Astrocyte (in vitro differentiated cells and primary cell): ENCODE measurements at places on chromosomes 3 and 15. TPM values are rescaled to one million over a fixed set of nuclear protein-coding genes. Genes with fewer than 3 reads are reported as not detected.

DNA sequence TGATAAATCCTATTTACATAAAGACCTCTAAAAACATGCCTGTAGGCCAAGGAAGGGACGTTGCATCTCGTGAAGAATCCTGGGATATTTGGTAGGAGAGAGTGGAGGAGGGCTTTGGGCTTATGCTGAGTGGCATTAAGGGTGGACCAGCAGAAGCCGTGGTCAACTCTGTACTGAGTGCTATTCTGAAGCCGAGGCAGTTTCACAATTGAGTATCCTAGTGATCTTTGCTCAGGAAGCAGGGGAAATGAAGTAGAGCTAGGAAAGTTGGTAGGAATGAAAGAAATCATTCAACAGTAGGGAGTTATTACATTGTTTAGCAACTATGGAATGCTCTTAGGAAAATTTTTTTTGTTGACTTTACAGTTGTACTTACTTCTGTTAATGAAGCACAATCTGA is 24.2 kb downstream of the MCTP2 start:
- H3K4me1 ChIP-seq: no peaks in the 10 kb centered on the region
- H3K4me3 ChIP-seq: no peak overlapping the region
- H3K27me3 ChIP-seq: no peaks in the 10 kb centered on the region
- H3K27ac ChIP-seq: no peak overlapping the region
- no peak for DNase-seq

DNA sequence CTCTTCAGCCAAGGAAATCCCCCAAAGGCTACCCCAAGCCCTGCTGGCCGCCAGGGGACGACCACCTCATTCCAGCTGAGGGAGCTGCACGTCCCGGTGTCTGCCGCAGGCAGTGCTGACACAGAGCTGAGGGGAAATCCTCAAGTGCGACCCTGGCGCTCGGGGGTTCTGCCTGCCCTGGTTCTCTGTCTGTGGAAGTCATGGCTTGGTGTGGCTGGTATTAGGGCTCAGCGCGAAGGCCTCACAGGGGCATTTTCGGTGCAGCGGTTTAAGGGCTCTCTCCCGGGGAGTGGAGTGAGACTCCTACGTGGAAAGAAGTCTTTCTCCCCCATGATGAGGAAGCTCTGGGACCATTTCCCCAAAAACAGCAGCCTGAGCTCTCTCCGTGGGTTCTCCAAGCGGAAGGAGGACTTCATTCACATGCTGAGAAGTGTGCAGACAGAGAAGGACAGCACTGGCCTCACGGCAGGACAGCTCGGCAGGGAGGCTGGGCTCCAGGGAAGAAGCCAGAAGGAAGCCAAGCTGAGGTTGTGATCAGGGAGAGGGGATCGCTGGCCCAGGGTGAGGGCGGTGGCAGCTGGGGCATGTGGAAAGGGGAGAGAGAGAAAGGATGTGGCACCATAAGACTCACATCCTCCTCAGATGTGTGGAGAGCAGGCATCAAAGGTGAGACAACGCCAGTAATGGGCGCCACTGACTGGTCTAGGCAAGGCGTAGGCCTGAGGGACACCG is 48.6 kb downstream of the KLF15 start:
- H3K4me1 ChIP-seq: peaks cover 8% of the 10 kb centered on the region
- no peaks in the 10 kb centered on the region for H3K27me3 ChIP-seq
- DNase-seq: no peak
- H3K36me3 ChIP-seq: no peaks in the 10 kb centered on the region
- H3K27ac ChIP-seq: no peak overlapping the region
- no peak overlapping the region for H3K4me3 ChIP-seq

DNA sequence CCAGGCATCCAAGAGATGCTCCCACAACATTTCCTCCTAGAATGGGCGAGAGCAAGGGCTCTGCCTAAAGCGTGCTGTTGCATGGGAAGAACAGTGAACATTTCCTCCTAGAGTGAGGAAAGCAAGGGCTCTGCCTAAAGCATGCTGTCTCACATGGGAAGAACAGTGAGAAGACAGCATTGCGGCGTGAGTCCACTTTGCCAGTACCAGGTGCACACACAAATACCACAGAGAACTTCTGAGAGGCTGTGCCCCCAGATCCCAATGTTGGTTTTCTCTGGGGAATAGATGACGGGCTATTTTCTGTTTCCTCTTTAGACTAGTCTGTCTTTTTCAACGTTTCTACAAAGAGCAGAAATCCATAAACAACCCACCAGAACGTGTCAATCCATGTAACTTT is 142.9 kb downstream of the LRRK1 start:
- no peak for DNase-seq
- H3K36me3 ChIP-seq: no peaks in the 10 kb centered on the region
- H3K4me3 ChIP-seq: no peak overlapping the region
- no peak overlapping the region for H3K27ac ChIP-seq

GRCh38 chr3:58556761-58557221 is 19.8 kb upstream of the ACOX2 start:
- H3K36me3 ChIP-seq: no peaks in the 10 kb centered on the region
- no peak overlapping the region for H3K27ac ChIP-seq
- peaks cover 3% of the 10 kb centered on the region for H3K4me1 ChIP-seq
- H3K27me3 ChIP-seq: no peaks in the 10 kb centered on the region

DNA sequence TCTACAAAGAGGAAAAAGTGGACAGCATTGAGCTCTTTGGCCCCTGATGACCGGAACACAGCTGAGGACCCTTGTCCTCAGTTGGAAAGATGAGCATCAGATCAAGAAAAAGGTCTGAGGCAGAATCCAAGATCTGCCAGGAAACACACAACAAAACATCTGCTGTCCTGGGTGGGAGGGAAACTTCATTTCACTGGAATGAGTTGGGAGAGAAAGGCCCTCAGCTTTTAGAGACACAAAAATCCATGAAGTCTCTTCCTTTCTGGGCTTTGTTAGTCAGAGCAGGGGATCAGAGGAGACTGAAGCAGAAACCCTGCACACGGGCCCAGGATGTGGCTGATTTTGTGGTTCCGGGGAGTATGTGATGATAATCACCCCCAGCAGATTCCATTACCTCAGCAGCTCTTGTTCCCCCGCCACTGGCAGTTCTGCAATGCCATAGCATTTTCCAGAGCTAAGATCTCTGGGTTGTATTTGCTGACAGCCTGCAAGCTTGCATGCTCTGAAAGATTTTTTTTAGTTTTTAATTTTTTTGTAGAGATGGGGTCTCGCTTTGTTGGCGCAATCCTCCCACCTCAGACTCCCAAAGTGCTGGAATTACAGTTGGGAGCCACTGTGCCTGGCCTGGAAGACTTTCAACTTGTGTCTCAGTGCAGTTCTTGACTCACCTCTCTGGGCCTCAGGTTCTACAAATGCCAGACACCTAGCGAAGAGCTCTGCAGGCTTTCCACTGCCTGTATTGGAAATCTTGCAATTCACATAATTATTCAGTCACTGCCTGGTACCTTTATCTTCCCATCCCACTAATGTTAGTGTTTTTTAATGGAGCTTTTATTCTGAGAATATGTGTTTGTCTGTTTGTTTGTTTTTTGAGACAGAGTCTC is 5.8 kb upstream of the TATDN2 start:
- DNase-seq: peak; percentile 80
- H3K4me1 ChIP-seq: peaks cover 9% of the 10 kb centered on the region
- H3K27me3 ChIP-seq: no peaks in the 10 kb centered on the region
- no peak overlapping the region for H3K4me3 ChIP-seq
- peak overlapping the region; percentile 45 for H3K27ac ChIP-seq
- H3K36me3 ChIP-seq: no peaks in the 10 kb centered on the region

GRCh38 chr3:136120373-136121348 is 75.5 kb downstream of the MSL2 start:
- no peaks in the 10 kb centered on the region for H3K36me3 ChIP-seq
- H3K4me1 ChIP-seq: no peaks in the 10 kb centered on the region
- H3K4me3 ChIP-seq: no peak overlapping the region
- H3K27me3 ChIP-seq: no peaks in the 10 kb centered on the region
- no peak overlapping the region for H3K27ac ChIP-seq

Gene ZNF710
- 26.9 and 27.2 TPM in 2 replicates for total RNA-seq

DNA sequence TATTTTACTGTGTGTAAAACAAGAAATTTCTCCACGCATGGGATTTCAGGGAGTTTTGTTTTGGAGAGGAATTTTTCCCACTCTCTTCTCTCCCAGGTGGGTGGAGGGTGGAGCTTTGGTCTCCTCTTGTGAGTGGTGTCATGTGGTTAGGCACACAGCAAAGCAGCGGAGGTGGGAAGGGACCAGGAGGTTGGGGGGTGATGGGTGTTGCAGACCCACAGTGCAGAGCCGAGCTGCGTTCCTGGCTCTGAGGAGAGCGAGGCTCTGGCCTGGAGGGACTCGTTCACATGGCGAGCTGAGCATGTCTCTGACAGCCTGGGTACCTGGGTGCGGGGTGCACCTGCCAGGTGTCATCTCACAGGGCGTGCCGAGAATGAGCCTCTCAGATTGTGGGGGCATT is 87.8 kb downstream of the RYR3 start:
- no peak overlapping the region for H3K4me3 ChIP-seq
- no peaks in the 10 kb centered on the region for H3K36me3 ChIP-seq
- H3K27me3 ChIP-seq: no peaks in the 10 kb centered on the region
- no peak overlapping the region for H3K27ac ChIP-seq
- H3K4me1 ChIP-seq: no peaks in the 10 kb centered on the region

Gene FAM81A
- 0.73 and 0.94 TPM in 2 replicates for total RNA-seq

DNA sequence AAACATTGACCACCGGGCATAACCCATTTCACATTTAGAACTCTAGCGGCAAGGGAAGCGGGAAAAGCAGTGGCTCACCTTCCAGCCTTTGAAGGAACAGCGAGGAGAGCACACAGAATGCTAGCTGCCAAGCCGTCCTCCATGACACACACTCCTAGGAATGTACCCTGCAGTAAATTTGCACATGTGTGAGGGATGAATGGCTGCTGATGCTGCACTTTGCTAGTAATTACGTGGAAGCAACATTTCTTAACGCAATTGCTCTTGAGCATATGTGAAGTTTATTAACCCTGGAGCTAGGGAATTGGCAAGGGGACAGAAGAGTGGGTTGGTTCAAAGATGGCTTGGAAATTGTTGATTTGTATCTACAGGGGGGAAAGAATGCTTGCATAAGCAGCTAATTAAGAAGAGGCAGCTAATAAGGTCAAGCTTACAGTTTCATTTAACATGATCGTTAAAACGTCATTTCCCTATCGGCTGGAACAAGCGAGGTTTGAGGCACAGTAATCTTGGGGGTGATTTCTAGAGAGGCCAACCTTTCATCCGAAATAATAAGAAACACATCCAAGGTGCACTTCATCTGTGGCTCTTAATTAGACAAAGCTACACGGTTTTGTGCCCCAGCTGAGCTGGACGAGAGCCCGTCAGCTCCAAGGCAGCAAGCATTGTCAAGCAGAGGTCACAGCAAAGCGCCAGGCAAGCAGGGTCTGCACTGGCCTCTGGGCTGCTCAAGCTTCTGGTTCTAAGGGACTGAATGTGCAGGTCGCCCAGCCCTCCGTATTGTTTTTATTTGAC is 123.4 kb downstream of the CHSY1 start:
- peak overlapping the region; percentile 98 for H3K27ac ChIP-seq
- no peaks in the 10 kb centered on the region for H3K36me3 ChIP-seq
- H3K27me3 ChIP-seq: no peaks in the 10 kb centered on the region
- peak; percentile 98 for DNase-seq
- peak overlapping the region; percentile 20 for H3K4me3 ChIP-seq

- peak; percentile 39 for DNase-seq
- no peaks in the 10 kb centered on the region for H3K27me3 ChIP-seq
- no peaks in the 10 kb centered on the region for H3K4me1 ChIP-seq
These were observed 97.5 kb downstream of the CFAP20DC start for GRCh38 chr3:58952128-58952917.

- peaks cover 23% of the 10 kb centered on the region for H3K36me3 ChIP-seq
- H3K4me1 ChIP-seq: peaks cover 19% of the 10 kb centered on the region
- H3K27ac ChIP-seq: peak overlapping the region; percentile 94
- H3K27me3 ChIP-seq: no peaks in the 10 kb centered on the region
These were observed 3.5 kb downstream of the PFN2 start for GRCh38 chr3:149967086-149967685.

DNA sequence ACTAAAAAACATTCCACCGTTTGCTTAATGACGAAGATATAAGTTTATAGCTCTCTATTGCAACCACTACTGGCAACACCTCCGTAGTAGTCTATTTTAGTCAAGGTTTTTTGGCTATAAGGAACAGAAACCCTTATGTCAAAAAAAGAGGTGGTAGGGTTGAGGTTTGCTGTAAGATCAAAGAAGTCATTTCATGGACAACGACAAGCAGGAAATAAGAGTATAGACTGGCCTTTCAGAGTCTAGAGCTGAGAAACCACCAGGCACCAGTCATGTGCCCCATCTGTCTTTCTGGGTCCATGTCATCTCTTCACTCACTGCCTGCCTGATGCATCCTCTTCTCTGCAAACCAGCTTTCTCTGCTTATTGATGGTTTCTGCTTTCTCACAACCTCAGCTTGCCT is 42.7 kb downstream of the THBS1 start:
- no peaks in the 10 kb centered on the region for H3K36me3 ChIP-seq
- H3K27me3 ChIP-seq: no peaks in the 10 kb centered on the region
- DNase-seq: no peak
- H3K4me1 ChIP-seq: peaks cover 18% of the 10 kb centered on the region
- no peak overlapping the region for H3K4me3 ChIP-seq
